ENCODE measurements at places on chromosomes 13 and 19.
A peak's percentile ranks its signal among the peaks of the same experiment; 100 is the strongest.

DNA sequence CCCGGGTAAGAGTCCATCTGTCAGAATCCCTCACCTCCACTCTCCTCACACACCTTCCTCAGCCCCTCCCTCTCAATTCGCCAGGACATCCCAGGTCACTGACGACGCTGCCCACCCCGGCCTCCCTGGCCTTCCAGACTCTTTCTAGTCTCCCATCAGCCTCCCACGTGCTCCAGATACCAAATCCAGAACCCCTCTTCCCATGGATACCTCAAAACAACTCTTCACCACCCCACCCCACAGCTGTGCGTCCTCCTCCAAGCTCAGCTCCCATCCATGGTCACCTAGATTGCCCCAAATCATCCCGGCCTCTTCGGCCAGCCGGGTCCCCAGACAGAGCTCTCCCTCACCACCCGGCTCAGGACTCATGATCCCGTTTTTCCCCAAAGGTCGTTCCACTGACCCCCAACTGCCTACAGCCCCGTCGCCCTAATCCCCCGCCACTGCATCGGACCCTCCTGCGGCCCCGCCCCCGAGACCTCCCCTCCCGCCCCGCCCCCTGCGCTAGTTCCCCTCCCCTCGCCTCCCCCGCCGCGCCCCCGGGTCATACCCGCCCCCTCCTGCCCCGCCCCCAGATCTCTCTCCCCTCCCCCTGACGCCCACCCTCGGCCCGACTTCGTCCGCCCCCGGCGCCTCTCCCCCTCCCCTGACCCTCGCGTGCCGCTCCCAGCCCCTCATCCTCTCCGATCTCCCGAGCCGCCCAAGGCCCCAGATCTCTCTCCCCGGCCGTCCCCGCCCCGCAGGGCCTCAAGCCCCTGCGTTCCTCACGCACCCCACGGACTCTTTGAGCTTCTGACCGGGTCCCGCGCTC is 546 bp downstream of the UBXN6 start:
- peak; percentile 46 for DNase-seq

DNA sequence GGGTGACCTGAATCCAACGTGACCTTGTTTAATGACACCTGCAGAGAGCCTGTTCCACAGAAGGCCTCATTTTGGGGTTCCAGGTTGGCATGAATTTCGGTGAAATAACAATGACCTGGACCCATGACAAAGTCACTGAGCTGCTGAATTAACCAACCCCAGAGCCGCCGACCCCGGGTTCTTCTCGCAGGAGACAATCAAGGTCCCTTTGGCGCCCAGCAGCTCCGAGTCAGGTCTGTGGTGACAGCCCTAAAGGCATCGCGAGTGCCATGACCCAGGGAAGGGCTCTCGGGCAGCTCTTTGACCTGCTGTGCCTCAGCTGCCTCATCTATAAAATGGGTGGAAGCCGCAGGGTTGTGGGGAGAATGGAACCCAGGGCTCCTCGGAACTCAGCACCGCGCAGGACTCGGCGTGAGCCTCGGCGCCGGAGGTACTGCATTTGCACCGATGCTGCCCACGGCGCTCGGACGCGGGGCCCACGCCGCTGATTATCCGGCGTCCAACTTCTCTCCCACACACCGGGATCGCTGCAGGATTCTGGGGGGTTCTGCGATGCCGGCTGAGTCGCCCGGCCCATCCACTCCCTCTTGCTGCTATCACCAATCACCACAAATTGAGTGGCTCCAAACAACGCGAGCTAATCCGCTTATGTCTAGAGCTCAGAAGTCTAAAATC is 5.7 kb downstream of the SHC2 start:
- DNase-seq: no peak

DNA sequence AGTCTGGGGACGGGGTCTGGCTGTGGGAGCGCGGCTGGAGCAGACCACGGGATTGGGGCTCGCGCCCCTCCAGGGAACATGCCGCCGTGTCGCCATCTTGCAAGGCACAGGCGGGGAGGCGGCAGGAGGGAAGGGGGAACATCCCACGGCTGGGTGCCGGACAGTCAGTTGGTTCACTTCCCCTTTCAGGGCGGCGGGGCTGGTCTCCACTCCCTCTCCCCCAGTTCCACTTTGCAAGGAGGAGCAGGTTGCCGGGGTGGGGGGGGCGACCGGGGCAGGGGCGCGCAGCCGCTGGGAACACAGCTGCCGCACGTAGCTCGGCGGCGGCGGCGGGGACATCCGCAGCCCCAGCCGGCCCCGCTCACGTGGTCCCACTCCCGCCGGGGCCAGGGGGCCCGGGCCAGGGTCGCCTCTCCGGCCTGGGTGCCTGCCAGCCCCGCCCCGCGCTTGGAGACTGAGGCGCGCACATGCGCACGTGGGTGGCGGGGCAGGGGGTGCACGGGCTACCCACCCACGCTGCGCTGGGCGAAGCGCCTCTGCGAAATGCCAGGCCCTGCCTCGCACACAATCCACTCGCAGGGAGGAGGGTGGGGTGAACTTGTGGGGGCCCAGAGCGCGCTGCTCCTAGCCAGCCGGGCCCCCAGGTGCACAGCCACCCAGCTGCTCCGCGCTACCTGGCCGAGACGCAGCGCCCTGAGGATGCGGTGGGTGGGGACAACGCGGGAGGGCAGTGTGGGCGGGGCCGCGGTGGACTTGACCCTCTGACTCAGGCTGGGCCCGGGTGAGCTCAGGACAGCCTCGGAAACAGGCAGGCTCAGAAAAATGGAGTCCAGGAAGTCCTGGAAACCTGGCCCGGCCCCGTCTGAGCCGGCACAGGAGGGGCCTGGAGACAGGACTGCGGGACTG is 6.4 kb downstream of the KLF16 start:
- peak; percentile 62 for DNase-seq

DNA sequence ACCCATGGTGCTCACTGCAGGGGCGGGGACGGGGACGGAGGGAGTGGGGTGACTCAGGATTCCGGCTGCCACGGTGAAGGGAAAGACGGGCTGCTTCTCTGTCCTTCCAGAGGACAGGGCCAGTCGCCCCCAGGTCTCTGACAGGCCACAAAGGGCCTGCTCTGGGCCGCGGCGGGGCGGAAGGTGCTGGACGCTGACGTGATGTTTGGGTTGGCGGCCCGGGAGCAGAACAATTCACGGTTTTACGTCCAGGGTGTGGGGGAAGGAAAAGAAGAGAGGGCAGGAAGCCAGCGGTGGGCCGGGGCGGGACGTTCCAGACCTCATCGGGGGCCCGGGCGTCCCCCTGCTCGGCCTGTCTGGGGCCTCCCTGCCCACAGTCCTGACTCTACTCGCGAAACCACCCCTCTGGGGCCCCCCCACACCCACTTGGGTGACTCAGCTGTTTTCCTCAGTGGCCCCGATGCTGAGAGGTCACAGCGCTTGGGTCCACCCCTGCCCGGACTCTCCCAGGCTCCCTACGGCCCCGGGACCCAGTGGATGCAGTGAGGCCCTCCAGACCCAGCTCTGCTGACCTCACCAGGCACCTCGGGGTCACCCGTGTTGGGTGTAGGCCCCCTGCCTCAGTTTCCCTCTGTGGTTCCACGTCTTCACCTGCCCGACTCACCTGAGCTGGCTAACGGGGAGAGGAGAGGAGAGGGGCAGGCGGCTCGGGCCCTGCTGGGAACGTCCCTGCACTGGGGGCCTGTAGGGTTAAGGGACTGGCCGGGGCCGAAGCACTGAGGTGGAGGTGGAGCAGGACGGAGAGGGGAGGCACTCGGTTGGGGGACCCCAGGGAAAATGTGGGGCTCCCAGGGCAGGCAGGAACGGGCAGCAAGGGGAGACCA is 29.2 kb downstream of the PIP5K1C start:
- no peak for DNase-seq

- DNase-seq: peak; percentile 60
Observed at GRCh38 chr19:41939861-41940730, 11.8 kb upstream of the ERFL start.

DNA sequence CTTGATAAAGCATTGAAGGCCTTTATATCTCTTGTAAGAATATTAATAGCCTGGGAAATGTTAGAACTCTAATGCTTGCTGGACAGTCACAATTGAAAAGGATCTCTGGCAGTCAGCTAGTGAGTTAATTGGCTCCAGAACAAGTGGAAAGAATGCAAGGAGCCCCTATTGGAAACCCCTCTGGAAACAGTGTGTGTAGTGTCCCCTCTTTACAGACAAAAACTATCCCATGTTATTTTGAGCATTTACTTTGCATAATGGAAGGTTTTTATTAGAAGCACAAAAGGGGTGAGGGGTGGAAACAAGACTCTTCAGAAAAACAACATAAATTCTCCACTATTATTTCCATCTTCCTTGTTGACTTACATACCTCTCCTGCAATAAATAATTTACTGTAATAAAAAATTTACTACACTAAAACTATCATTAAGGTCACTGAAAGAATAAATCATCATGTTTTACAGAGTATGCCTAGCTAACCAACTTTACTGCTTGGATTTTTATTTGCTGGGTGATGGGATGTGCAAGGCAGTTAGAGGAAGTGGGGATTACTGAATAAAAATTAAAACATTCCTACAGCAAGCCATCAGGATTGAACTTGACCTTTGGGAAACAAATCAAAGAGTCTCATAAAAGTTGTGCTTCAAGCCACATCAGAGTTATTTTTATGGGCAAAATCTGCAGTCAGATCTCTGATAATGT is 610.4 kb downstream of the TBC1D4 start:
- no peak for DNase-seq

DNA sequence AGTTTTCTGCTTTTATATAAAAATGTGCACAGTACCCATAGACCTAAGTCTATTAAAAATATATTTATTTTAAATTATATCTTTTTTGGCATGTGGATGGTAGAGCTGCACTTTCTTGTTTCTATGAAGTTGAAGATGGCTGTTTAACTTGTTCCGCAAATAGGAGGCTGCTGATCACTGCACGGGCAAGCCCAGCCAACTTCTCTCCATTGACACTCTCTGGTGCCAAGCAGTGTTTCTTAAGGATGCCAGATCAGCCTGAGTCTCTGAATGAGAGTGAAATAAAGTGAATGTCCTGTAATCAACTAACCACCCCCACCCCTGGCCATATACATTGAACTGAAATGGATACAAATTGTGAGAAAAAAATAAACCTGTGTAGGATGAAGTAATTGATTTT is 202.9 kb upstream of the KLHL1 start:
- no peak for DNase-seq

- DNase-seq: no peak
Observed at GRCh38 chr13:70960841-70961443, 852.7 kb upstream of the KLHL1 start.

DNA sequence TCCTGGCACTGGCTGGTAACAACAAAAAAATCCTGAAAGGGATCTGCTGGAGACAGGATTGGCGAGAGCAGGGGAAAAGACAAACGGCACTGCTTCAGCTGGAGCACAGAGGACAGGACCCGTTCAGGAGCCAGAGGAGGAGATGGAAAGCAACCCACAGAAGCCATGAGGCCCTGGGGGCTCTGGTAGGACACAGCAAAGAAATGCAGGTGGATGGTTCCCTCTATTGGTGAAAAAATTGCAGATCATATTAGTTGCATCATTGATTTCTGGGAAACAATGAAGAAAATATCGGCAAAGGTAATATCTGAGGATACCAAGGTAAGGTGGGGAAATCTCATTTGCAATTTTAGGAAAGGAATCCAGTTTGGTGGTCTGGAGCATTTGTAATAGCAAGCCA is 25.7 kb upstream of the TPP2 start:
- DNase-seq: no peak

DNA sequence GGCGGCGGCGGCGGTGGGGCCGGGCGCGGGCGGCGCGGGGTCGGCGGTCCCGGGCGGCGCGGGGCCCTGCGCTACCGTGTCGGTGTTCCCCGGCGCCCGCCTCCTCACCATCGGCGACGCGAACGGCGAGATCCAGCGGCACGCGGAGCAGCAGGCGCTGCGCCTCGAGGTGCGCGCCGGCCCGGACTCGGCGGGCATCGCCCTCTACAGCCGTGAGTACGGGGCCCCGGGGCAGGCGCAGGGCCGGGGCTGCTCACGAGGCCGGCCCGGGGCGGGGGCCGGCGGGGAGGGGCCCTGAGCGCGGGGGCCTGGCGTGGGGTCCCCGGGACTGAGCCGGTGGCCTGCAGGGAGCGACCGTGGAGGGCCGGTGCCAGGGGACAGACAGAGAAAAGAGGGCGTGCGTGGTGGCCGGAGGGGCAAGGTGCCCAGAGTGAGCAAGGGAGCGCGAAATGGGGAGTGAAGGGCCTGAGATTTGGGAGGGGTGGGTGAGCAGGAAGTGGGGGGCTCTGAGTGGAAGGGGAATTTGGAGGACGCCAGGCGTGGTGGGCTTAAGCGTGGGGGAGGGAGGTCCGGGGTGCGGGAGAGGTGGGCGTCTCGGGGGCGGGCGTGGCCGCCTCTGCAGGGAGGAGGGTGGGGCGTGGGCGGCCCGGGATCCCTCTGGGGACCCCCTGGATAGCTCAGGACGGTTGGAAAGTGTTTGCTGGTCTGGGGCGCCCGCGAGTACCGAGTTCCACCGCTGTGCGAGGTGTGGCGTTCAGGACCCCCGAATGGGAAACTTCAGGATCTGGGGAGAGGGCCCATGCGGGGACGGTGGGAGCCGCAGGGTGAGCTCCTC is 575 bp downstream of the CARM1 start:
- DNase-seq: peak; percentile 9

- no peak for DNase-seq
Observed at GRCh38 chr13:39025433-39025839, 12.5 kb downstream of the PROSER1 start.

GRCh38 chr19:34217952-34218817 is 36.2 kb upstream of the GARRE1 start:
- DNase-seq: peak; percentile 33
